GM23248 (cell line): ENCODE measurements at places on chromosomes 3 and 15.

GRCh38 chr3:97949110-97949485 lies 23.1 kb downstream of the RIOX2 start:
- DNase-seq: no peak

DNA sequence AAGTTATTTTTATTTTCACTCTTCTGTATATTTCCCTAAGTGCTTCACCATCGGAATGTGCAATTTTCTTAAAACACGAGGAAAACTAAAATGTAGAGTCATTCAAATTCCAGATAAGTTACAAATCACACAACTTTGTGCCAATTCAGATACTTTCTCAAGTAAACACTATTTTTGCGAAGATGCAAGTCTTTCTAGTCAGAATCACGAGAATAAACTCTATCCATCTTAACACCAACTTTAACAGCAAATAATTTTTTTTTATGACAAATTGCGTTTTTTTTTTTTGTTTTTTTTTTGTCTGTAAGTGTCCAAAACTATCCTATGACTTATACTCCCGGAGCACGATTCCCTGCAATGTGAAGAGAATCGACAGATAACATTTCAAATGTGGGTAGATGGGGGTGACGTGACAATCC lies 1.3 kb downstream of the STAG1 start:
- DNase-seq: peak; percentile 85

DNA sequence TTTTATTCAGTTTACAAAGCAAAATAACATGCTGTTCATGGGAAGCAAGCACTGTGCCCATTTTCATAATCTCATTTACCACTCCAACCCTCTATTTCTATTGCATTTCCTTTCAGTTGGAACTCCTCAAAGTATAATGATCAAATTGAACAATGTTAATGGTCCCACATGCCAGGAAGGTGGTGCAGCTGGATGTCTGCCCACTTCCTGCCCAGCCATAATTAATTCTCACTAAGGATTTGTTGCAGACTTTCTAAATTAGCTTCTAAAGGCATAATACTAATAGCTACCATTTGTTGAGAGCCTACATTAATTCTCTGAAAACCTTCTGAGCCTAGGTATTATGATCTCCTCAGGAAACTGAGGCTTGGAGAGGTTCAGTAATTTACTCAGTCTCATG lies 316.1 kb upstream of the TPM1 start:
- no peak for DNase-seq

DNA sequence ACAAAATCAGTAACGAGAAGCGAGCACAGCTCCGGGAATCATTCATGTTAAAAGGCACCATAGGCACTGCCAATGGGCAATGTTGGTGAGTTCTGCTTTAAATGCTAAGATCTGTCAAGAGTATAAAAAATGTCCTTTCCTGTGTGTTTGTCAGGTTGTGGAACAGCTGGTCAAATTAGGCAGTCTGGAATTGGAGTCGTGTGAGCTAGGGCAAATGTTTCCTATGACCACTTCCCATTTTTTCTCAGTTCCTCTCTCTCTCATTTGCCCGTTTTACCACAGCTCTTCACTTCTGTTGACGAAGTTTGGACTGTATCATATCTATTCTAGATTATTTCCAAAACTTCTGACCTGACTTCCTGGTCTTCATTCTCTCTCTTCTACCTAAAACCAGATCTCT lies 60.8 kb upstream of the GOLIM4 start:
- DNase-seq: no peak
